NCI-H2107 (cell line): ENCODE measurements at places on chromosomes 11 and 22.

DNA sequence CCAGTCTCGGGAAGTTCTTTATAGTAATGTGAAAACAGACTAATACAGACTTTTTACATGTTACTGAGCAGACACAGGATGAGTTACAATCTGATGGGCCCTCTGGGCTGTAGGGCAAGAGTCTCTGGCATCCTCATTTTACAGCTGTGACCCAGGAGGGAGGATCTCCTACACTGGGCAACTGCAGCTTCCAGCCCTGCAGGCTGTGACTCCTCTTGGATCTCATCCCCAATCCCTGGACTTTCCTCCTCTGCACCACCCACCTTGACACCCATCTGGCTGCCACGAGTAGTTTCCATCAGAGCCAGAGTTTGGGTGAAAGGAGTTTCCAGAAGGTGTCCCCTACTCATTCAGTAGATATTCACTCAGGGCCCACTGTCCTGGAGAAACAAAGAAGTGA, 48.9 kb upstream of the MYEOV start:
- DNase-seq = no peak

DNA sequence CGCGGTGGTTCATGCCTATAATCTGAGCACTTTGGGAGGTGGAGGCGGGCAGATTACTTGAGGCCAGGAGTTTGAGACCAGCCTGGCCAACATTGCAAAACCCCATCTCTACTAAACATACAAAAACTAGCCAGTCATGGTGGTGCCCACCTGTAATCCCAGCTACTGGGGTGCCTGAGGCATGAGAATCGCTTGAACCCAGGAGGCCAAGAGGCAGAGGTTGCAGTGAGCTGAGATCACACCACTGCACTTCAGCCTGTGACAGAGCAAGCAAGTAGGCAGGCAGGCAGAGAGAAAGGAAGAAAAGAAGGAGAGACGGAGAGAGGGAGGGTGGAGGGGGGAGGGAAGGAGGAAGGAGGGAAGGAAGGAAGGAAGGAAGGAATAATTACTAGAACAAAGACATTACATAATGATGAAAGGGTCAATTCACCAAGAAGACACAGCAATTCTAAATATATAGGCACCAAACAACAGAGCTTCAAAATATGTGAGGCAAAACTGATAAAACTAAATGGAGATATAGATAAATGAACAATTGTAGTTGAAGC, 13.8 kb upstream of the CLDN5 start:
- no peak for DNase-seq

DNA sequence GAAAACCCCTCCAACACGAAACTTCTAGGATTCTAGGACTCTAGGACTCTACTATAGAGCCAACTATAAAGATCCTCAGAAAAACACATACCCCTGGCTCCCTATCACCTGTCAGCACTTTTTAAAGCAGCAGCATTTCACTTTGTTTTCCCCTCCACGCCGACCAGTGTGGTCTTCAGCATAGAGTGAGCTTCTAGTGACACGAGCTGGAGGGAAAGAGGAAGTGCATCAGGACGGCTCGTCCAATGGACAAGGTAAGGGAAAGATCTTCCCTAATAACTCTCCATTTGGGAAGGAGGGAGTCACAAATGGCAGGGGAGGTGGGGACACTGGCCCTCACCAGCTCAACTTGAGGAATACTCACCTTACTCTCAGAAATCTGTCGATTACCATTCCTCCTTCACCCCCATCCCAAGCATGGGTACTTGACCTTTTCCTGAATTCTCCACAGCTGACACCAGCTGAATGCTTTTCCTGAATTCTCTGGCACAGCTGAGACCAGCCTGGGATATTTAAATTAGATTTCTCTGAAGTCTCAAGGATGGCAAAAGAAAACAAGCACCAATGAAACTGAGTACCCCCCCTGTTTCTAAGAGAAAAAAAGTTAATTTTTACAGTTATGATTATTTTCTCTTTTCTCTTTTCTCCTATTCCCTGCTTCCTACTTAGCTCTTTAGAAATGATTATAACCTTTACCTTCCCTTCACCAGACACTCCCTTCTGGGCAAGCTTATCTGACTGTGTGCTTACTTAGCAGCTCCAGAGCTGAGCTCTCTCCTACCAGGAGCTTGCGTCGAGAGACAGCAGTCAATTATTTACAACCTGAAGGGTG, 33.3 kb upstream of the NNMT start:
- peak; percentile 26 for DNase-seq

- DNase-seq = no peak
Observed at GRCh38 chr11:40292721-40293508, 1166.5 kb downstream of the LRRC4C start.

- DNase-seq = no peak
Observed at GRCh38 chr11:2328656-2329354, 27.0 kb downstream of the TSPAN32 start.

DNA sequence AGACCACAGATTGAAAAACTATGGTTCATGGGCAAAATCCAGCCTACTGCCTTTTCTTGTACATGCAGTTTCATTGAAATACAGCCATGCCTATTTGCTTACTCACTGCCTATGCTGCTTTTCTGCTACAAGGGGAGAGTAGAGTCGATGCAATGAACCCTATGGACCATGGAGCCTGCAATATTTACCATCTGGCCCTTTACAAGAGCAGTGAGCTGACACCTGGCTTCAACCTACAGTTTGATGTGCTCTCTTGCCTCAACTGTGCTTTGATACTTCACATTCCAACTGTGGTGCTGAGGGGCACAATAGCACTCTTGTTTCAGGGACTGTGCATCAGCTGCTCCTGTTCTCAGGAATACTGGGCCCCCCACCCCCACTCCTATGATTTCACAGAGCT, 239.5 kb upstream of the SORL1-AS1 start:
- no peak for DNase-seq

DNA sequence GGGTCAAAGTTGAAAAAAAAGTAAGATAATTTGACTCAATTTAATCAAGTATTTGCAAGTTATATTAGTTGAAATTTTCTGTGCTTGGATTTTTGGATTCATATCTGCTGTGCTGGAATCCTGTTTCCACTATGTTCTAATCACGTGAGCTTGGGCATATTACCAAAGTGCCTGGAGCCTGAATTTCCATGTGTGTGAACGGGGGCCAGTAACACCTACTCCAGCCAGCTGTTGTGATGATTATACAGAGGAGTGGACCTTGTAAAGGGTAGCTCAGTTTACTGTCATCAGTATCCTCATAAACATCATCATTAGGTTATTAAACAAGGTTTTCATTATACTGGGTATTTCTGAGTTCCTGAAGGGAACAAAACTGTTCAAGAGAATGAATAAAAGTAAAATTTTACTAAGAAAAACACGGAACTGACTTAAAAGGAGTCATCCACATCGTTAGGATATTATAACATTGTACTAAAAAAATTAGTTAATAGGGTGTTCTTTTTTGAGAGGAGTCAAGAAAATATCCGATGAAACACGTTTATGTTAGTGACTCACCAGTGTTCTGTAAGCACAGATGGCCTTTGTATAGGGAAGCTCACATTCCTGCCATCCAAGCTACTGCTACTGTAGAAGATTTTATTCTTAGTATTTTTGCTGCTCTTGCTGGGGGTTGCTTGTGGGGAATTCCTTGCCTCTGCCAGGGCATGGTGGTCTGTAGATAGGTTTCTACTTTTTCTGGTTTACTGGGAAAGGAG, 144.1 kb downstream of the ARHGAP42 start:
- DNase-seq = no peak

DNA sequence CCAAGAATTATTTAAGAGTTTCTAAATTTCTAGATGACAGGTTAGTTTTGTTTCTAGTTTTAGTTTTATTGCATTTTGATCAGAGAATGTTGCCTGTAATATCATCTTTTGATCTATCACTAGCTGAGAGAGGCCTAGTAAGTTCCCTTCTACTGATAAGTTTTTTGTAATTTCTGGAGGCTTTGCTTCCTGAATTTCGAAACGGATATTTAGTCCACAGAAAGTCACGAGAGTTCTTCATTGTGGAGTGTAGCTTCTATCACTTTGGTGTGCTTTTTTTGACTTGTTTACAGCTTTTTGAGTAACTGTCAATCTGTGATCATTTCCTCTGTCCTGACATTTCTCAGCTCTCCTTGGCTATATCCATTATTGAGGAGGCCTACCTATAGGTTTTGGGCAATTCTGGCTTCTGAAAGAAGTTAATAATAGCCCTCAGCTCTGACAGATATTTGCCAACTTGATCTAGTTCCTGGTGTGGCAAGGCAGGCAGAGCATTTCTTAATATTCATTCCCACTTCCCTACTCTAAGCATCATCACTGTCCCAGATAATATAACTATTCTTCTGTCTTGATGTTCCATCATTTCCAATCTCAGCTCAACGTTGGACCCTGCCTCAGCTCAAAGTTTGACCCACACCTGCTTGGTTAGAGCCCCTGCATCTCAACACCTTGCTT, 171.3 kb downstream of the BLID start:
- DNase-seq = no peak

- no peak for DNase-seq
Observed at GRCh38 chr11:32902089-32902665, 9.6 kb downstream of the QSER1 start.
